Endothelial cell of umbilical vein (primary cell): ENCODE measurements at places on chromosomes 3 and 15.
A peak's percentile ranks its signal among the peaks of the same experiment; 100 is the strongest.

DNA sequence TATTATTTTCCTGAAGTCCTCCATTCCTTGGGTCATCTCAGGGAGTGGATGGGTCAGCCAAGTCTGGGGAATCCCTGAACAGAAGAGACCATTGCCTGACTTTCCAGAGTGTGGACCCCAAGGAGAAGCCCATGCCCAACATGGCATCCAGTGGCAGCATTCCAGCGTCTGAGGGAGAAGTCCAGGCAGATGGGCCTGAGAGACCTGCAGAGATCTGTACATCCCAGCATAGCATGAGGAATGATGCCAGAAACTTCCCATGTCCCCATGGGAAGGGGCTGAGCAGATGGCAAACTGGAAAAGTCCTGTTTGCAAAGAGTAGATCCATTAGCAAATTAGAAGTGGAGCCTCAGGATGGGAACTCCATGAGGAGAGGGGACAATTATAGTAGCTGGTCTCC lies 17.6 kb upstream of the COLQ start:
- DNase-seq, result no peak

GRCh38 chr3:2686816-2687502 lies 423.2 kb downstream of the IL5RA start:
- no peak for DNase-seq

DNA sequence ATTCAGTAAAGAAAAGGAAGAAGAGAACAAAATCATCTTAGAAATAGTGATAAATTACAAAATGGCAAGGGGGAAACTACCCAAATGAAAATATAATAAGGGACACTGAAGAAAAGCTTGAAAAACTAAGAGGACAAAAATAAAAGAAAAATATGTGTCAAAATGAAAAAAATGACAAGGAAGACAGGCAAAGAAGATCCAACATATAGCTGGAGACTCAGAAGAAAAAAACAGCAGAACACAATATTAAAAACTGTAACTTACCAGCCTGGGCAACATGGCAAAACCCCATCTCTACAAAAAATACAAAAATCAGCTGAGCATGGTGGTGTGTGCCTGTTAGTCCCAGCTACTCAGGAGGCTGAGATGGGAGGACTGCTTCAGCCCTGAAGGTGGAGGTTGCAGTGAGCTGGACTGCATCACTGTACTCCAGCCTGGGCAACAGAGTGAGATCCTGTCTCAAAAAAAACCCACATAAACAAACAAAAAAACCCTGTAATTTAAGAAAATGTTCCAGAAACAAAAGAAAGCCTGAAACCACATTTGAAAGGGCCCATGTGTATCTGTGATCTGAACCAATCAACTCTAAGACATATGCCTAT lies 93.2 kb downstream of the ANO10 start:
- DNase-seq, result no peak

DNA sequence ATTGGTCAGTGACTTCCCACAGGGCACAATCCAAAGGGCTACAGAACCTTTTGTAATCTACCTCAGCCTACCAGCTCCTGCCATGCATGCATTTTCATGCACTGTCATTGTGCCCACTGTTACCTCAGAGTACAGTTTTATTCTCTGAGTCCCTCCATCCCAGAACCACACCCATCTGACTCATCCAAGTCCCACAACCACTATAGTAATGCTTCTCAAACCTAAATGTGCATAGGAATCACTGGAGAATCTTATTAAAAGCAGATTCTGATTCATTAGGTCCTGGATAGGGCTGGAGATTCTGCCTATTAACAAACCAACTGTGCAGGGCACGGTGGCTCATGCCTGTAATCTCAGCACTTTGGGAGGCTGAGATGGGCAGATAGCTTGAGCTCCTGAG lies 3.7 kb upstream of the B3GALNT1 start:
- DNase-seq, result no peak

DNA sequence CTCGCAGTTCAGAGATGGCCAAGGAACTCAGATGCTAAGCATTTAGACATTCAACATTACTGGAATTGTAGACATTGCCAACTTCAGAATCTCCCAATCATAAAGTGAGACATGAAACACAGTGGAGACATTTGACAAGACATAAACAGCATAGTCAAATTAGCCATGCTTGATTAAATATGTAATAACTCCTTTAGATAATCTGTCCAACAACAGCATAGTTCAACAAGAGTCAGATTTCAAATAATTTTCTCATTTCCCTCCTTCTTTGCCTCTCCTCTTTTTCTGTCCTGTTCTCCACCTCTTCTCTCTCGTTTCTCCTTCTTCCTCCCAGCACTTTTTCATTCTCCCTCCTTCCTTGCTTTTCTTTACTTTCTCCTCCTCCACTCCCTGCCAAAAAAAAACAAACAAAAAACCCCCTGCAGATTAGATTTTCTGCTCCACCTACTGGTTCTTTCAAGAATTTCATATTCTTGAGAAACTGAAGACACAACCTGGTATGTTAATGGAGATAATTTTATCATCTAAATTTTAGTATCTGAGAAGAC lies 20.2 kb downstream of the CPOX start:
- peak; percentile 57 for DNase-seq

DNA sequence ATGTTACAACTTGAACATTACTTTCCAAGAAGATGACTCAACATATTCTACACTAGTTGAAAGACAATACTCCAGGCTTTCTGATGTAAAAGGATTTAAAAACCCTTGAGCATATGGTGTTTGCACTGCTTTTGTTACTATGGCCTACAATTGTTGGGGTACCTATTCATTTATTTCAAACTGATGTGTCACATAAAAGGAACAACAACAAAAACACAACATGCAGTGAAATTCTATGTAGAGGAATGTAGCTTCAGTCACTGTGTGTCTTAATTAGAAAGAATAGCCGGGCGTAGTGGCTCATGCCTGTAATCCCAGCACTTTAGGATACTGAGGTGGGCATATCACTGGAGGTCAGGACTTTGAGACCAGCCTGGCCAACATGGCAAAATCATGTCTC lies 1.6 kb downstream of the SPATA16 start:
- DNase-seq, result no peak
